ENCODE measurements at places on chromosomes 3 and 15. TPM values are rescaled to one million over a fixed set of nuclear protein-coding genes. Genes with fewer than 3 reads are reported as not detected.
A peak's percentile ranks its signal among the peaks of the same experiment; 100 is the strongest.

DNA sequence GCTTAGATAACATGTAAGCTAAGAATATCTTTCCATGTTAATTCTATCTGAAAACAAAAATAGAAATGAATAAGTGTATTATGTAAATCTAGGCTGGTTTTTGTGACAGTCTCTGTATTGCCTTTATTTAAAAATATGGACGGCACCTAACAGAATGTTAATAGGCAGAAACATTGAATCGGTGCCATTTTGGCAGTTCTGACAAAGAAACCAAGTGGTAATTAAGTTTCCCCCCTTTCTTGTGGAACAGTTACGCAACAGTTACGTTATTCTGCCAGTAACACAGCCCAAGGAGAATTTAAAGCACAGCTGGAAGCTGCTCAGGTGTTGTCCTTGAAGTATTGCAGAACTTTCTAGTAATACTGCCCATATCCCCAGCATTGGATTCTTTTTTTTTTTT lies 21.5 kb downstream of the LARS2 start:
- peaks cover 27% of the 10 kb centered on the region for H3K36me3 ChIP-seq
- H3K27ac ChIP-seq = no peak overlapping the region
- DNase-seq = no peak
- H3K4me1 ChIP-seq = peaks cover 8% of the 10 kb centered on the region

GRCh38 chr15:39692356-39693327 lies 90.0 kb downstream of the FSIP1 start:
- no peak overlapping the region for H3K27ac ChIP-seq
- peaks cover 6% of the 10 kb centered on the region for H3K4me1 ChIP-seq
- H3K36me3 ChIP-seq = no peaks in the 10 kb centered on the region
- H3K27me3 ChIP-seq = peaks cover 20% of the 10 kb centered on the region

GRCh38 chr15:88127432-88127790 lies 129.1 kb downstream of the NTRK3 start:
- no peaks in the 10 kb centered on the region for H3K4me1 ChIP-seq
- no peak overlapping the region for H3K4me3 ChIP-seq
- H3K36me3 ChIP-seq = no peaks in the 10 kb centered on the region
- no peak overlapping the region for H3K27ac ChIP-seq
- no peaks in the 10 kb centered on the region for H3K27me3 ChIP-seq
- DNase-seq = no peak

- DNase-seq = no peak
- peaks cover 26% of the 10 kb centered on the region for H3K4me1 ChIP-seq
- H3K27me3 ChIP-seq = no peaks in the 10 kb centered on the region
- H3K27ac ChIP-seq = peak overlapping the region; percentile 26
These were observed 12.6 kb upstream of the PAK2 start for GRCh38 chr3:196726788-196727675.

GRCh38 chr3:47261301-47261700 lies 21.3 kb downstream of the KIF9 start:
- no peaks in the 10 kb centered on the region for H3K36me3 ChIP-seq
- no peak overlapping the region for H3K27ac ChIP-seq
- H3K27me3 ChIP-seq = no peaks in the 10 kb centered on the region
- no peak for DNase-seq
- H3K4me3 ChIP-seq = no peak overlapping the region

DNA sequence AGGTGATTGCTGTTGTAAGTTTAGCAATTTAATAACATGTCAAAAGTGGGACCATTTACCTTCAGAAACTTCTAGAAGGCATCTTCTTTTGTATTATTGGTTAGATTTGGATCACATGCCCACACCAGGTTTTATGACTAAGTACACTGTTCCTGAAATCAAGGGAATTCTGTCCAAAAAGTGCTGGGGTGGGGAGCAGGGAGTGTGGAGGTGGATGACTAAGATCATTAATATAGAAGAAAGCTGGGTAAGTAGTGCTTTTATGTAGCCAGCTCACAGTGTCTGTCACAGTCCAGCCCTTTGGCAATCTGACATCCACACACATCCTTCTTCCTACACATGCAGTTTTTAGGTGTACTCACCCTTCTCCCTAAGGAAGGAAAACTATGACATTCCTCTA lies 120.0 kb downstream of the TMCO5A start:
- H3K4me3 ChIP-seq = no peak overlapping the region
- no peak overlapping the region for H3K27ac ChIP-seq
- H3K4me1 ChIP-seq = no peaks in the 10 kb centered on the region
- no peak for DNase-seq
- no peaks in the 10 kb centered on the region for H3K36me3 ChIP-seq

The ARHGEF26 gene
- 0.08 TPM for total RNA-seq

The SEMA3B gene
- 0.84 TPM for total RNA-seq

The NR1I2 gene
- total RNA-seq = 0.26 TPM

Data from activated CD8-positive, alpha-beta T cell treated with anti-CD3 and anti-CD28 coated beads, Interleukin-2, amount 10 ng/mL, durations not matched to agents 7 days and 5 days (primary cell).